ENCODE measurements at places on chromosomes 1 and 21.
A peak's percentile ranks its signal among the peaks of the same experiment; 100 is the strongest.

- peak; percentile 88 for DNase-seq
Measured at GRCh38 chr21:44299458-44300261, at the start of gene PFKL. PFKL (plus strand) TSS chr21:44300053; CDS start chr21:44300106, 53 bp downstream.

DNA sequence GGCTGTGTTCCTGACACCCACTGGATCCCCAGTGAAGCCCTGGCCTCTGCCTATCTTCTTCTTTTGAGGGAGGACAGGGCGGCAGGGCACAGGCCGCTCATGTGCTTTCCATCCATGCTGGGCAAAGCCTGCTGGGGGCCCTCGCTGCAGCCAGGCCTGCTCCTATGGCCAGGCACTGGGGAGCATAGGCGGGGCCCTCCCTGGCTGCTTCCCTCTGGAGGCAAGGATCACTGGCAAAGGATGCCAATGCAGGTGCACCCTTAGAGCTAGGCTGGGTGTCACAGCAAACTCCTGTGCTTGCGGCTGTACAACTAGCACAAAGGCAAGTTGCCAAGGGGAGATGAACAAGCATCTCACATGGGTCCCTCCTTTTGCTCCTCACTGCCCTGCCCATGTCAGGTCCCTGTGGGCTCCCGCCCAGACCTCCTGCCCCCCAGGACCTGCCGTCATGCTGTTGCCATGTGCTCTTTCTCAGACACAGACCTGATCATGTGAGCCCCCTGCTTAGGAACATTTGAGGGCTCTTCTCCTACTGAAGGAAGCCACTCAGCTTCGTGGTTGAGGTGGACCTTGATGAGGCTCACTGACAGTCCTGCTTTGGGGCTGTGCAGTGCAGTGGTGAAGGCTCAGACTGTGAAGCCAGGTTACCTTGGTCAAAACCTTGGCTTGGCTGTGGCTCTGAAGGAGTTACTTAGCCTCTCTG is 393.6 kb downstream of the PTPRU start:
- DNase-seq = no peak

GRCh38 chr1:106249365-106249764 is 807.1 kb upstream of the PRMT6 start:
- no peak for DNase-seq

GRCh38 chr1:223353939-223354338 is 10.0 kb downstream of the SUSD4 start:
- DNase-seq = no peak

DNA sequence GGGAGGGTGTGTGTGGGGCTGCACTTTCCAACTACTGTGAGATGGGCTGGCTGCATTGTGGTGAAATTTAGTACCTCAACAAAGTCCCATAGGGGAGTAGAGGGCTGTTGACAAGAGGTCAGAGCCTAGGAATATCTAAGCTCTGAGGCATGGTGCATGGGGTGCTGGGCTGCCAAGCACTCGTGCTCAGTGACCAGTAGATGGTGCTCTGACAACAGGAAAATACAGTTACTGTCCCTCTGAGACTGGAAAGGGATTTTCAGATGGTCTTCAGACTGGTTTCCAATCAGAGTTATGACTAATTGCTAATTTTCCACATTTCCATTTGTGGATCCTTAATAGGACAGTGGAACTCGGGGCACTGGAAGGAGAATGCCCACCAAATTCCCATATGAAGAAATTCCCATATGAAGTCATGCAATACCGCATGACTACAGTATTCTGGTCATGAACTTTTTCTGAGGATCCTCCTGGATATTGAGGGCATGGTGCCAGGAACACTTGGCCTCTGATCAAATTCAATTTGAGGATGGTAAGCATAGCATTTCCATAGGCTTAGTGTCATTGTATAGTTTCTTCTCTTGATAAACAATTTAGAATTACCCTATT is 4.1 kb upstream of the CACNA1E start:
- peak; percentile 71 for DNase-seq

DNA sequence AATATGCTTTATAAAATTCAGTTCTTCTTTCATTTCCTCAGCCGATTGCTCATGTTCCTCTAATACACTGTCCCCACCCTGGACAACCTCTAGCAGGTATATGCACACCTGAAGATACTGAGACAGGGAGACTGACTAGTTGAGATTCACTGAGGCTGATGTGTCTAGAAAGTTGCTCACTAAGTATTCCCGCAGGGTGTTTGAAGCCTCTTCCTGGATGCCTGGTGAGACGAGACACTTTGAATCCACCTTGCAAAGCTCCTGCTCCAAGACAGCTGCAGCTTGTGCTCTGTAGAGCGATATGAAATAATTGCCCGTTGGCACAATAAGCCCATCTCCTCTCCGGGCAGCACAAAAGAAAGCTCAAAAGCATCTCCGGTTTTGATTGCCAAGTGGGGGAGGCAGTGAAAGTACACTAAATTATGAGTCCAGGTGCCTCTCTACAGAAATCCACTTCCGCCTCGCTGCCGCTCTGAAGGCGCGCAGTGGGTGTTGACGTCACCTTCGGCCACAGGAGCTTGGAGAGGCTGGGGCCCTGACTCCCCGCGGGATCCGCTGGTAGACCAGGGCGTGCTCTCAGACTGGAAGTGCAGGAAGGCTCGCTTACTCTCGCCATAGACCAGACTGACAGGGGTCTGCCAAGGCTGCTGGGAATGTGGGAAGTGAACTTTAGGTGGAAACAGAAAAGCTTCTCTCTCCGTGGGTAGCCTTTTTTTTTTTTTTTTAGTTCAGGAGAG is 46.3 kb downstream of the GPA33 start:
- DNase-seq = no peak

- DNase-seq = no peak
Measured at GRCh38 chr1:1352786-1353388, 3.7 kb upstream of the DVL1 start.

DNA sequence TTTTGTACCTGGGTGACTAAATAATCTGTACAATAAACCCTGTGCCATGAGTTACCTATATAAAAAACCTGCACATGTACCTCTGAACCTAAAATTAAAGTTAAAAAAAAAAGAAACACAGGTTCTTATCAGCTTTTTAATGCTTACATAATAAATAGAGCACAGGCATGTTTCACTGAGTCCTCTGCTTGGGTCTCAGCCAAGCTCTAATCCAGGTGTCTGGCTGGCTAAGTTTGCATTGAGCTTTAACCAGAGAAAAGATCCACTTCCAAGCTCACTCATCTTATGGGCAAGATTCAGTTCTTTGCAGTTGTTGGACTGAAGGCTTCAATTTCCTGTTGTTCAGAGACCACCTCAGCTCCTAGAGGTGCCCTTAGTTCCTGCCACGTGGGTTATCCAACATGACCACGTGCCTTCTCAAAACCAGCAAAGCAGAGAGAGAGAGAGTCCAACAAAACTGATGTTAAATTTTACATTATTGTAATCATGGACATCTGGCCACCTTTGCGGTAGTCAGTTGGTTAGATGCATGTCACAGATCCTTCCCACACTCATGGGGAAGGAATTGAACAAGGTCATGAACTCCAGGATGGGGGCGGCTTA is 68.2 kb upstream of the TMPRSS2 start:
- no peak for DNase-seq

GRCh38 chr21:32336711-32337110 is 38.1 kb downstream of the MRAP start:
- no peak for DNase-seq

DNA sequence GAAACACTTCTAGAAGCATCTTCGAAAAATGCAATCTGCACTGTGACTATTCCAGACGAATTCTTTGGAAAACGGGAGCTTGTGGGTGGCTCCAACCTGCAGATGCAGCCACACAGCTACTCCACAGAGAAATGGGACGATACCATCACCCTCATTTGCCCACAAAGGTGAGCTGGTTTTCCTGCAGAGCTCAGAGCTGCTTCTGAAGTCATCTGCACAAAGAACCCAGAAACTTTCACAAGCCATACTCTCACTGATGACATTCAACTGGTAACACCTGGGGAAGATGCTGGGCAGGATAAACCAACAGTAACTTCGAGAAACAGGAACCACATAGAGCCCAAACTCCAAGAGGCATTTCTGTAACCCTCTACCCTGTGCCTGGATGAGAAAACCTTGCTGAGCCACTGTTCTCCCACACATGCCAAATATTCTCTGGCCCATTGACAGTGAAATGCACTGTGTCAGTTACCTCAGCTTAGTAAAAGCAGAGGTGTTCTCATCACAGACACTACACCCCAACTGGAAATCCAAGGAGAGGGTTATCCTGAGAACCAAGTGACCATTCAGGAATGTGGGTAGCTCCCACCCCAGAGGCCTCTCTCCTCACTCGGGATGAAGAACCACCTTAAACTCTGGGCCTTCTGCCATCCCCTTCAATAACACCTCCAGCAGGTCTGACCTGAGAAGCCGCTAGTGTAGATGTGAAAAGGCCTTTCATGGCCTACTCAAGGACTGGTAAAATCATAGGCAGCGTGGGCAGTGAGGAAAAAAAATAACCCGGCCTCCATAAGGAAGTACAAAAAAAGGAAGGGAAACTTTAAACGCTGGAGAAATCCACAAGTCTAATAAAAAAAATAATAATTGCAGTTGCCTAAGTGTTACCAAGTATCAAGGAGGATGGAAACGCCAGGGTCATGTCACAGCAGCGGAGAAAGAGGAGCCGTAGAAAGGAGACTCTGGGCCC is 56.7 kb downstream of the HSF2BP start:
- no peak for DNase-seq

DNA sequence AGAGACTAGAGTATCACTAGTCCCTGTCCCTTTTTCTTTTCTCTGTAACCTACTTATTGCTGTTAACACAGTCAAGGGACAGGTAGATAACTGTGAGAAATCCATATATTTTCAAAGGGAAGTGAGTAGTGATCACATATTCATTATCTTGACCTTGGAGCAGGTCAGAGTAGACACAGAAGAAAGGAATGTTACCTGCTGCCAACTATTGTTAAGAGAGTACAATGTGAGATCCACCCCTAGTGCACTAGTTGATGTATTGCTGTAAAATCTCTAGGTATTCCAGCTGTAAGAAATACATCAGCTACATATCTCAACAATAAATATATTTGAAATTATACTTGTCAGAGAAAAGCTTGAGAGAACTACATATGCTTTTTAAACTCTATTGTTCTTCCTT is 68.7 kb upstream of the ADGRL2 start:
- no peak for DNase-seq

DNA sequence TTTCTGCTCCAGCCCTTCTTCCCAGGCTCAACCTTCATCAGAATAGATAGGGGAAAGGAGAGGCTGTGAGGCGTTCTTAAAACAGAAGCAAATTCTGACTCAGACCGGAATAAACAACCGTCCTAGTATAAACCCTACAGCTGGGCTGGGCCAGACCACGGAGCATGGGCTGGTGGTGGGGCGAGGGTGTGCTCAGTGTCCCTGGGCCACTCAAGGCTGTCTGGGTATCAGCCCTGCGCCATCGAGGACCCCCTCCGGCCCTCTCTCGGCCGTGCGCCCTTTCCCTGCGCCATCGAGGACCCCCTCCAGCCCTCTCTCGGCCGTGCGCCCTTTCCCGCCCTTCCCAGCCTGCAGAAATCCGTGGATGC is 36.0 kb downstream of the CAPN2 start:
- no peak for DNase-seq

- DNase-seq = peak; percentile 59
Measured at GRCh38 chr1:228783418-228784040, 48.2 kb downstream of the RHOU start.

GRCh38 chr1:113981962-113982931 is 3.0 kb downstream of the OLFML3 start:
- DNase-seq = peak; percentile 46

DNA sequence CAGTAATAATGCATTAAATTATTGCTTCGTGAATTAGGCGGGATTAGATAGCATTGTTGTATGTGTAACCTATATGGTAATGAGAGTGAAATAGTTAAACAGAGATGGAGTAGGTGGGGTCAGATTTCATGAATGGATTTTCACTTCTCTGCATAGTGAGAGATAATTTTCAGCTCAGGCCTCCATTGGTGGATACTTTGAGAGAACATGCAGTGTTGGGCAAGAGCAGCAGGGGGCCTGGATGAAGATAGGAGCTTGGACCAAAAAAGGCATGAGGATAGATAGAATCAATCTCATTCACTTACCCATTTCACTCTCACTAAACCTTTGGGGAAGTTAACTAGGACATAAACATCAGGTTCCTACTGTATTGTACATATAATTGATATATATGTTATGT is 39.5 kb upstream of the C1orf87 start:
- no peak for DNase-seq

DNA sequence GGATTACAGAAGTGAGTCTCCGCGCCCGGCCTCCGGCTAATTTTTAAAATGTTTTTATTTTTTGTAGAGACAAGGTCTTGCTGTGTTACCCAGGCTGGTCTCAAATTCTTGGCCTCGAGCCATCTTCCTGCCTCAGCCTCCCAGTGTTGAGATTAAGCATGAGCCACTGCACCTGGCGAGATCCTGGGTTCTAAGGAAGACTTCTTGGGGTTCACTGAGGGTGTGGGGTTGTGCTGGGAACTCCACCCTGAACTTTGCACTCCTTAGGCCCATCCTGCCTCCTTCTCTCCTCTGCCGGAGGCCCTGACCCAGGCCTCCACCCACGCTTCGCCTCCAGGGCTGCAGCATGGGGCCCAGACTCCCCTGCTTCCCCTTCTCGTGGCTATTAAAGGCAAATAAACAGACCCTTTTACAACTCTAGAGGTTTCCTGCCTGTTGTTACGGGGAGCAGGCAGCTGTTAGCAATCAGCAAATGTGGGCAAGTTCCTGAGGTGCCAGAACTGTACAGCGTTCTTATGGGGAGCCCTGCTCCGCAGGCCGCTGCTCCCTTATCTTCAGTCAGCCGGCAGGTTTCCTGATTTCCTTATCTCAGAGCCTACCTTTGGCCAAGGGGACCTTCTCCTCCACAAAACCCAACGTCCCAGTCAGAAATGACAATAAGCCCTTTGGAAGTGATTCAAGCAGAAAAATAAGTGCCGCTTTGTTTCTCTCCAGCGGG is 41.0 kb upstream of the LIN9 start:
- DNase-seq = no peak

- DNase-seq = no peak
Measured at GRCh38 chr1:239389703-239390102, 3.3 kb downstream of the CHRM3 start.

- DNase-seq = no peak
Measured at GRCh38 chr1:236957235-236957634, 47.0 kb downstream of the MT1HL1 start.

GRCh38 chr1:223792046-223792445 is 53.7 kb downstream of the TP53BP2 start:
- DNase-seq = no peak

GRCh38 chr1:79657951-79658658 is 651.6 kb upstream of the ADGRL4 start:
- peak; percentile 7 for DNase-seq

- DNase-seq = peak; percentile 62
Measured at GRCh38 chr1:26280333-26281042, 602 bp downstream of the SH3BGRL3 start.

DNA sequence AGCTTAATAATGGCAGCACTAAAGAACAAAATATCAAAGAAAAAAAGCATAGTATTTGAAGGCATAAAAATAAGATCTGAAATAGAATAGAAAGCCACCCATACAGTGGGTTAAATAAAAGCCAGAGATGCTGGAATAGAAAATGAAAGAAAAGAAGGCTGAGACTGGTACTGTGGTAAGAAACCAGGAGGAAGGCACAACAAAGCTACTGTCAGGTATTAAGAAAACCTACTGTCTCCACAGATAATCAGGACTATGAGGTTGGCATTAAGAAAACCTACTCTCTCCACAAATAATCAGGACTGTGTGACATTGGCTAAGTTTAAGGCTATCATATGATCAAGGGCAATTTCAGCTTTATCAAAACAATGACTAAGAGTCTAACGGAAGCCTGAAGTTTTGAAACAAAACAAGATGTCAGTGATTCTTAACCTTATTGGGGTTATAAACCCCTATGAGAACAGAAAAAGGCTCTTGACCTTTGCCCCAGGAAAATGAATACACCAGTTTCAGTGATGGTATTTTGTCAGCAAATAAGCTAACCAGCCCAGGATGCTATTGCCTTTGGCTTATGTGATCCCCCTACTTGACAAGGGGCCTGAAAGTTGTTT is 24.4 kb downstream of the MCOLN2 start:
- DNase-seq = no peak
